ENCODE measurements at places on chromosomes 2 and 18.
A peak's percentile ranks its signal among the peaks of the same experiment; 100 is the strongest.

DNA sequence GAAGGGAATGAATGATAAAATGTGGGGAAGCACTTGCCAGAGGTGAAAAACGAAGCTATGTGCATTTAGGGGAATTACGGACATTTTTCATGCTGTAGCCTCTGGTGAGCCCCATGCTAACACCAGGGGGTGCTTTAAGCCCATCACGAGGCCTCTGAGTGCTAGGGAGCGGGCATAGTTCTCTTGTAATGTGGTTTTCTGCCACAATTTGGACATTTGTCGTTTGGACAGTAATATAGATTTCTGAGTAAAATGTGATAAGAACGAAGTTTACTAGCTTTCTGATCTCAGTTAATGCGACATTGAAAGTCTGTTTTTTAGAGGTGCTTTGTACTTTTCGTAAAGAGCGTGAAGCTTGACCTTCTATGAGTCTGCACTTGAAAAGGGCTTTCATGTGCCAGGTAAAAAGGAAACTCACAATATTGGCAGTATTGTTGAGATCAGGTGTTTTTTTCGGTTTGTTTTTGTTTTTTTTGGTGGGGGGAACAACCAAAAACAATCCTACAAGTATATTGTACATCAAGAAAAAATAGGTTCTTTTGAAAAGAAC lies 50.6 kb downstream of the TRAF3IP1 start:
- DNase-seq: peak; percentile 75

- DNase-seq: no peak
Measured at GRCh38 chr18:37442477-37442876, 123.1 kb downstream of the CELF4 start.

GRCh38 chr18:34821669-34822210 lies 111.6 kb downstream of the DTNA start:
- DNase-seq: no peak

DNA sequence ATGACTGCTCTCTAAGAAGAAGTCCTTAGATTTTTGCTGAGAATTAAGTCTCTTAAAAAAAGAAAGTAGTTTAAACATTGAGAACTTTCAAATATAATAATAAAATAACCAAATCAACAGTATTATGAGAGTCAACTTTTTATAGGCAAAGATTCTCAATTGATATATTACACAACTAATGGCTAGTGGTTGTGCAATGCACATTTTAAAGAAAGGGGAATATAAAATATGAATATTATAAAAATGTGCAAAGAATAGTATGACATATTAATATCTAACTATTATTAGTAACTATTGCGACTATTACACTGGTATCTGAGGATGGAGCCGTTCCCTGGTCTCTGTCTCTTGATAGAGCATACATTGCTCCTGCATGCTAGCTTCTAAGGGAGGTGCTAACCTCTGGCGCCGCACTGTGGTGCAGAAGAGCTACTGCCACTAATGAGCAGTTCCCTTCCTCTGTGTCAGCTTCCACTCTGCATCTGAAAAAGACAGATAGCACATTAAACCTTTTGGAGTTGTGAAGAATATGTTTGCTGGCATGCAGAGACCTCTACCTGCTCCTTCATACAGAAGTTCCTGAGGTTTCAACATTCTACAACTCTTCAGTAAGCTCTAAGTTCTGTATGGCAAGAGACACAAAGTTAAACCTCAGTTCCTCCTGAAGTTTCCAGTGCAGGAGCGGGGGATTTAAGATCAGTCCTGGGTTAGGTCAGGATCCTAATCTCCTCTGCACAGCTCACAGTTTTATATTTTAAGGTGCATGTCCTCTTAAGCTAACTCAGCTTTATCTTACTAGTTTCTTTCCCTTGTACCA lies 3.5 kb upstream of the SLC9A2 start:
- peak; percentile 52 for DNase-seq

DNA sequence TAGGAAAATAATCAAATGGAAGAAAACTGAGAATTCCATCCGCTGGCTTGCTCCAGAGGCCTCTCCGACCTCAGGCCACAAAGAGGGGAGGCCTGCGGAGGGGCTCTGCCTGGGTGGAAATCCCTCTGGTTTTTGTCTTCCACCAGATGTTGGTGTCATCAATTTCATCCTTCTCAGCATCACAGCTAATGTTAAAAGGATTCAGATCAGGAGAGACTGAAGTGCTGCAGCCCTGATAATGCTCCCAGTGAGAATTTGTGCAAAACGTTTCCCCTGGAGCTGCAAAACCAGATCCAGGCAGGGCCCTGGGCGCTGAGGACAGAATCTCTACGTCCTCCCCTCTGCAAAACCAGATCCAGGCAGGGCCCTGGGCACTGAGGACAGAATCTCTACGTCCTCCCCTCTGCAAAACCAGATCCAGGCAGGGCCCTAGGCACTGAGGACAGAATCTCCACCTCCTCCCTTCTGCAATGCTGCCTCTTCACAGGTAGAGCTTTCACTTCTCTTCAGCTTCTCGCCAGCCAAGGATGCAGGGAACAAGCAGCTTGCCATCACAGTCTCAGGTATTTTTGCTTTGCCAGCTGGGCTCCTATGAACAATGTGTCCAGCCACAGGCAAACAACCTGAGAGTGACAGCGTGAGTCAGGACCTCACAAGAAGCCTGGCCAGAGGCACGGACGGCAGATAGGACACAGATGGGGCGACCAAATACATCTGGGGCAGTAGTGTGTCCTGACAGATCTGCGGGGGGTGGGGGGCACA lies 81.2 kb downstream of the TMEM18 start:
- DNase-seq: no peak

DNA sequence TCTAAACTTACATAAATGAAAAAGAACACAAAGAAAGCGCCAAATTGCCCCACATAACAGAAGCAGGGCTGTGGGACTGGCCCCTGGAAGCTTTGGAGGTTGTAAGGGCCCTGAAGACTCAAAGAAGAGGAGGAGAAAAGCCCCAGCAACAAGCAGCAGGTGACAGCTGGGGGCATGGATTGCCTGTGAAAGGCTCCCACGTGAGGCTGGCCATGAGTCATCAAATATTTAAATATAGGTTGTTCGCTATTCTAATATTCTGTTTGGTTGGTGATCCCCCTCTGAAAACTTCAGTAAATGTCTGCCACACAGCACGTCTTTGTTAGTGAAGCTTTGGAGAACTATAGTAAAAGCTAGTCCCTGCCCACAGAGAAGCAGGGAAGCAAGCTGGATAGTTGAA lies 132.4 kb downstream of the MREG start:
- DNase-seq: no peak

- DNase-seq: no peak
Measured at GRCh38 chr18:50172367-50172766, 22.6 kb downstream of the MYO5B start.

GRCh38 chr2:43452318-43452731 lies 143.5 kb downstream of the THADA start:
- DNase-seq: peak; percentile 37

GRCh38 chr2:98438190-98439133 lies 6.2 kb upstream of the INPP4A start:
- DNase-seq: no peak

- DNase-seq: no peak
Measured at GRCh38 chr18:52288403-52289004, 51.5 kb upstream of the DCC start.

- no peak for DNase-seq
Measured at GRCh38 chr2:211599146-211599545, 939.5 kb downstream of the ERBB4 start.

DNA sequence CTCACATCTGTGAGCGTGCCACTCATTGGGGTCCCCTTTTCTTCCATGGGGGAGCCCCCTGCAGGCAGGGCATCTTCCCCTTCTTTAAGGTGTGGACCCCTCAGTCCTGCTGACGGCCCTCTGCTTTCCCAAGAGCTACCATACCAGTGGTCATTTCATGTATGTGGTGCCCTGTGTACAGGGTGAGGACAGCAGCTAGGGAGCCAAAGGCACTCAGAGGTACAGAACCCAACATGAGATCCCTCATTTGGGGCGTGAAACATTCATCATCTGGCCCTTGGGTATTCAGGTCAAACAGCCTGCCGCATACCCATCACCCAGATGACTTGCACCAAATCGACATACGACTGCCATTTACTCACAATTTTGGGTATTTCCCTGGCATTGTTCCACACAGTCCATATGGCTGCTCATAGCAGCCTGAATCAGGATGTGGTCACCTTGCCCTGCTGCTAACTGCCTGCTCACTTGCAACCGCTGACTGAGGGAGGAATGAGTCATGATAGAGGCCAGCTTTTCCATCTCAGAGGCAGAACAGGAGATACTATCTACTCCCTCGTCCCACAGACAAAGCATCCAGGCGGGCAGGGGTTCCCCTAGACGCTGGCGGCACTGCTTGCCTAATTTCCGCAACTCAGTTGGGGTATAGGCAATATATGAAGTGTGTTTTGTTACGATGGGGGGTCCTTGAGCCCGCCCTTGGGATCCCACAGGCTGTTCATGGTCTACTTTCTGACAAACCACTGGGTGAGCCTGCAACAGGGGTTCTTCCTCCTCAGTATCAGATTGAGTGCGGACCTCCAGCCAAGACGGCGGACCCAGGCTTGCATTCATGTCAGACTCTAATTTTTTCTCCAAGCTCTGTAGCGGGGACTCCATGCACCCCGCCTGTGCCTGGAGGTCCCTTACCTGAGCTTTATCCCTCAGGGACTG lies 228.6 kb downstream of the SATB2 start:
- DNase-seq: peak; percentile 96

DNA sequence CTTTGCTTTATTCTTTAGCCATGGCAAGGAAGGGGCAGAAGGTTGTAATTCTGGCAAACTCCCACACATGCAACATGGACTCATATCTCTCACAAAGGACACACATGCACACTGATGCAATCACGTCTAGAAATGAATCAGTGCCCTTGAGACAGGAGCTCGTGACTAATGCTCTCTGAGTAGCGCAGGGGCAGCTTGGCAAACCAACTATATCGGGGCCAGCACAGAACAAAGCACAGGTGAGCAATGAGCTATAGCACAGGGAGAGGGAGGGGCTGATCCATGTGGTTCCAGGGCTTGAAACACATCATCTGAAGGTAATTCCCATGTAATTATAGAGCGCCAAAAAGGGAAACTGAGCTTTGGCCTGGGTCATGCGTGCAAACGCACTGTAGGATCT lies 165.2 kb upstream of the KLF7 start:
- peak; percentile 97 for DNase-seq

GRCh38 chr2:7044253-7045250 lies 127.3 kb downstream of the RNF144A start:
- peak; percentile 54 for DNase-seq

DNA sequence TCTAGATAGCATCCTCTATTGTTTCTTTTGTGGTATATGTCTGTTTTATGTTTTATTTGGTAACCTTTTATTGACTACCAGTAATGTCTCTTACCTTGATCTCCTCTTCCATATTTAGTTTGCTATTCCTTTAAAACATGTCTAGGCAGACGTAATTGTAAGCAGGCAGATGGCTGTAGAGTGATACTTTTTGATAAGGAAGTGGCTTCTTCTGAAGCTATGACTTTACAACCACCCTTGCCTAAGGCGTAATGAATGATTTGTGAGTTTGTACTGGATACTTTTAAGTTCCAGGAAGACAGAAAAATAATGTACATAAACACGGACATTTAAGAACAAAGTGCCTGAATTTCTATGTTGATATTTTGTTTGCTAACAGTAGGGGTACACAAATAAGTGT lies 85.6 kb downstream of the ZNF804A start:
- DNase-seq: no peak

DNA sequence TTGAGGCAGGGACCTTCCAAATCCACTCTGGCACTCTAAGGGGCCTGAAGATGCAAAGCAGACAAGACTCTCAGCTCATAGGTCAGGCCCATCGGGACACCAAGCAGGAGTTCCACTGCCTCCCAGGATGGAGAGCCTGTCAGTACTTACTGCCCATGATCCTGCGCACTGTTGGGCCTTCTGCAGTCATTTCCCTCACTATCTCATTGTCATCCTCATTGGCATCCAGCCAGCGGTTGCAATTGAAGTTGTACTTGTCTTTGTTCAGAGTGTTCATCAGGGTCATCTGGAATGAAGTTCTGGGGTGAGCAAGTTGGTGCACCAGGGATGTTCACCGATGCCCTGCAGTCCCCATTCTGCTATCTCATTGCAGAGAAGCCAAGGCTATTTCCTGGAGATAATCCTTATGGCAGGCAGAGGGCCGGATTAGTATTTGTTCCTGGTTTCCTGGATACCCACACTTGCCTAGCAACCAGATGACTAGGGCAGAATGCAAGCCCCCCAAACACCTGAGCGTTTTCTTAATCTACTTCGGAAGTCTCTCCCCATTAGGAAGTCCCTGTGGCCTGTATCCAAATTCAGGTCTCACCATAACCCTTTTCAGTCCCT lies 65.1 kb downstream of the LOXHD1 start:
- DNase-seq: no peak

- peak; percentile 12 for DNase-seq
Measured at GRCh38 chr2:167550448-167550847, 662.2 kb downstream of the XIRP2 start.

- DNase-seq: peak; percentile 63
Measured at GRCh38 chr2:160581035-160581434, 87.4 kb upstream of the RBMS1 start.

- no peak for DNase-seq
Measured at GRCh38 chr18:77118256-77119090, 14.1 kb downstream of the MBP start.

DNA sequence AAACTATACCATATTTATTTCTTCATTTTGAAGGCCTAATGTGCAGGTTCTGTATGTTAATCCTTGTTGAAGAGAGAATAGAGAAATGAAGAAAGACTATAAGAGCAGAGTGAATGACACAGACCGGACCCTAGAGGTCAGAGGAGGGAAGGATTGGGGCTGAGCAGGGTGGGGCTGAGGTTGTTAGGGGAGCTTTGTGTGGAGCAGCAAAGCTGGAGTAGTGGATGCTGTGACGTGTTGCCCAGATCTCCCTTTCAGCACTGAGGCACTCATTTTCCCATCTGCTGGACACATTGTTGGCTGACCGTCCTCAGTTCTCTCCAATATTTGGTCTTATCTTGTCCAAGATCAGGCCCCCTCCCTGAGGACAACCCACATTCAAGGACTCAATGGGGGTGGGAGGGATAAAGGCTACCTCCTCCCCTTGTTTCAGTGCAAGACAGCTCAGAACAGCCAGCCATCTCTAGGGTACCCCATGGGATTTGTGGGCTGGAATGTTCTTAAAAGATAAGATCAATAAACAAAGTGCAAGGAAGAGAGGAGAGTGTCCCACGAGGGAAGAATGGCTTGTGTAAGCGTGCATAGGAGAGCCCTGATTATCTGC lies 143.6 kb downstream of the TDRD15 start:
- no peak for DNase-seq

DNA sequence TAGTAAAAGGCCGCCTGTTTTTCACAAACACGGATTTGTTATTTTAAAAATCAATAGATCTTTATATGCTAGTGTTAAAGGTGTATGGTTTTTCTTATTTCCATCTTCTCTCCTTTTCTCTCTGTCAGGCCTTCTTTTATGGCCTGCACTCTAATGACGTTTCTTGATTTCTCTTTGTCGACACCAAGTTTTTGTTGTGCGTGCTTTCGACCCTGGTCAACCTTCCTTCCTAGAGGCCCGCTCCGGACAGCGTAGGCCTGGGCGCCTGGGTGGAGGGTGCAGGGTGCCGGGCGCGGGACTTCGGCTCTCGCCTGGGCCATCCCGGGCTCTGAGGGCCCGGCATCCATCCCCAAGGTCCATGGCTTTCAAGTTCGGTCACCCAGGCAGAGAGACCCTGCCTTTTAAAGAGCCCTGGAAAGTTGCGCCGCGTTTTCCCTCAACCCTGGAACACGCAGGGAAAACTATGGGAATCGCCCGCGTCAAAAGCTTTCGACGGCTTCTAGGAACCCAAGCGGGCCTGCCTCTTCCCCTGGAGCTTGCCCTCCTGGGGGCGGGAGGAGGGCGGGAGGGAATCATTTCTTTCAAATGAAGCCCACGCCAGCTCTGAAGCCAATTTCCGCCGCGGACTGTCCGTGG lies 4.1 kb upstream of the SATB2 start:
- no peak for DNase-seq
